Nasal cavity respiratory epithelium epithelial cell of viscerocranial mucosa (primary cell): ENCODE measurements at places on chromosomes 1 and 21. TPM values are rescaled to one million over a fixed set of nuclear protein-coding genes. Genes with fewer than 3 reads are reported as not detected.

The CHIA gene
- not detected in 2 replicates for total RNA-seq

The TPTE gene
- total RNA-seq: not detected in 2 replicates

The PTPRU gene
- total RNA-seq: 55.4 and 129 TPM in 2 replicates

The ATP1A2 gene
- total RNA-seq: not detected in 2 replicates

The CDA gene
- 0.68 and 0.71 TPM in 2 replicates for total RNA-seq
